ENCODE measurements at places on chromosomes 7 and 10. TPM values are rescaled to one million over a fixed set of nuclear protein-coding genes. Genes with fewer than 3 reads are reported as not detected.

GARIN1A gene
- total RNA-seq: 0.47 TPM

SLC35B4 gene
- 18.0 TPM for total RNA-seq

SDK1 gene
- total RNA-seq: 0.05 TPM

JAKMIP3 gene
- 0.38 TPM for total RNA-seq

CRCP gene
- total RNA-seq: 28.3 TPM

STAG3 gene
- total RNA-seq: 8.1 TPM

SCART1 gene
- 4.8 TPM for total RNA-seq

ACTL6B gene
- not detected for total RNA-seq

RET gene
- 0.45 TPM for total RNA-seq

CASD1 gene
- total RNA-seq: 11.9 TPM

CACNB2 gene
- not detected for total RNA-seq

OPALIN gene
- total RNA-seq: not detected

NKX1-2 gene
- total RNA-seq: not detected

SLIT1 gene
- 0.59 TPM for total RNA-seq

APBB1IP gene
- 73.8 TPM for total RNA-seq

EPDR1 gene
- total RNA-seq: 0.93 TPM

SCIN gene
- 1.0 TPM for total RNA-seq

CRHR2 gene
- not detected for total RNA-seq

ATP6V0A4 gene
- total RNA-seq: not detected

NRG3 gene
- not detected for total RNA-seq

PAPOLB gene
- total RNA-seq: 0.06 TPM

TMEM236 gene
- total RNA-seq: 0.12 TPM

SMKR1 gene
- 5.3 TPM for total RNA-seq

AGAP5 gene
- 12.3 TPM for total RNA-seq

PTF1A gene
- not detected for total RNA-seq

GTF2IRD1 gene
- total RNA-seq: 0.66 TPM

CLIP2 gene
- total RNA-seq: 4.6 TPM

GOLGA7B gene
- 4.3 TPM for total RNA-seq

ANKRD2 gene
- 0.67 TPM for total RNA-seq

CYP2C18 gene
- not detected for total RNA-seq

CALY gene
- total RNA-seq: not detected

ZNF273 gene
- 13.6 TPM for total RNA-seq

SSC4D gene
- total RNA-seq: 0.23 TPM

CYP3A7 gene
- not detected for total RNA-seq

HOXA4 gene
- total RNA-seq: not detected

CCDC71L gene
- 24.8 TPM for total RNA-seq

MEST gene
- 3.2 TPM for total RNA-seq

TAS2R3 gene
- 0.75 TPM for total RNA-seq

GIMAP5 gene
- 42.5 TPM for total RNA-seq

STX1A gene
- total RNA-seq: 15.8 TPM

FAM25G gene
- not detected for total RNA-seq

OR2A42 gene
- not detected for total RNA-seq

FZD1 gene
- total RNA-seq: not detected

ZNF37A gene
- 18.9 TPM for total RNA-seq

GIMAP4 gene
- total RNA-seq: 145 TPM

NPVF gene
- not detected for total RNA-seq

AKR1B15 gene
- total RNA-seq: not detected

PLAC9 gene
- total RNA-seq: not detected

C10orf67 gene
- not detected for total RNA-seq

NEUROG3 gene
- total RNA-seq: not detected

C7orf57 gene
- 0.15 TPM for total RNA-seq

DDC gene
- not detected for total RNA-seq

SYNPO2L gene
- 0.06 TPM for total RNA-seq

COL28A1 gene
- total RNA-seq: not detected

SFTPA1 gene
- not detected for total RNA-seq

TRIM24 gene
- total RNA-seq: 17.7 TPM
